ENCODE measurements at places on chromosomes 3 and 15.

- no peak for DNase-seq
Measured at GRCh38 chr3:122097141-122097540, 42.0 kb downstream of the CD86 start.

DNA sequence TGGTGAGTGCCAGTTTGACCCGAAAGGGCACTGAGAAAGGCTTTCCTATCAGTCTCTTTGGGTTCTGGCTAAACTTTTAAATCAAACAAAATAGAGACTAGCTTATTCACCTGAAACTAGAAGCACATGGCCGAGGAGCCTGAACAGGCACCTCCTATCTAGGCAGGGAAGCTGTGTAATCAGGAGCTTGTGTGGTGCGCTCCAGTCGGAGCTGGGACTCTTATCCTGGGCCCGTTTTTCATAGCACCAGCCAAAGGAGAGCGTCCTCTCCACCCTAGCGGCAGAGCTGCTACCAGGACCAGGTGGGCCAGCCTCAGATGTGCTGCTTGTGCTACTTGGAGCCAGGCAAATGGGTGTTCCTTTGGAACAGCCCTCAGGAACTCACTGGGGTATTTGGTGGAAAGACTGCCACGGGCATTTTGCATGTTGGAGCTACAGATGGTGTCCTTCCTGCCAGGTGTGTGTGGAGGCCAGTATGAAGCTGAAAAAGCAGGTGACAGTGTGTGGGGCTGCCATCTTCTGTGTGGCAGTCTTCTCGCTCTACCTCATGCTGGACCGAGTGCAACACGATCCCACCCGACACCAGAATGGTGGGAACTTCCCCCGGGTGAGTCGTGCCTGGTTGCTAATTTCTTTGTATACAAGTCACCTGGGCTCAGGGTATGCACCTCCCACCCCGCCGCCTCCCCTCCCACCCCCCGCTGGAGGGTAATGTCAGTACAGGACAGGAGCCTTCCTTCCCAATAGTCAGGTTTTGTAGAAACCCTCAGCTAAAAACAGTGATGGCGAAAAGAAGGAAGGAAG lies 833 bp downstream of the MAN2A2 start:
- no peak for DNase-seq

DNA sequence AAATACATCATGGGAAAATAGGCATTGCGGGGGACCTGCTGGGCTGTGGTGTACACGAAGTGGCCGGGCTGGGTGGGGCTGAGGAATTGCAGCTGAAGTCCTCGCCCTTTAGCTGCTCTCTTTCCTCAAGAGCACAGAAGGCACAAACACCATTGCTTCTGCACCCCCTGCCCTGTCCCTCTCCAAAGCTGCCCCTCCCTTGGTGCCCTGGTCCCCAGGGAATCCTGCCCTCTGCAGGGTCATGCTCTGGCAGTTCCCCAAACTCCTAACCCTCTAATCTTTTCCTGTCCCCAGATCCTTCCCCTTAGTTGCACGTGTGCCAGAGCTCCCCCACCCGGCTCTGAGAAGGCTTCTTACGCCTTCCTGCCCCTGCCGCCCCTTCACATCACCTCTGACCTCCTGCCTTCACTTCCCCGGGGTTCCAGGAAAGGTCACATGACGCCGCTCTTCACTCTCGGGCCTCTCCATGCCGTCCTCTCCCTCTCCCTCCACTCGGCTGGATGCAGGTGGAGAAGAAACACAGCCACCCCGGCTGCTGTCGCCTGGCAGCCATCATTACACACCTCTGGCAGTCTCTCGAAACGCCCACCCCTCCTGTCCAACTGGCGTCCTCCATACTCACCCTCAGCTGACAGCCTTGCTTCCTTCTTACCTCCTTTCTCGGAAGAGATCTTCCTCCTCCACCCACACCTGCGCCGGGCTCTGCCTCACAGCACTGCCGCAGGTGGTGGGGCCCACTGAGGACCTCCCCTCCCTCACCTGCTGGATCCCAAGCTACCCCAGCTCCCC lies 6.9 kb upstream of the PCSK6 start:
- DNase-seq, result no peak

GRCh38 chr3:99794485-99794884 lies 23.2 kb upstream of the CMSS1 start:
- DNase-seq, result no peak

DNA sequence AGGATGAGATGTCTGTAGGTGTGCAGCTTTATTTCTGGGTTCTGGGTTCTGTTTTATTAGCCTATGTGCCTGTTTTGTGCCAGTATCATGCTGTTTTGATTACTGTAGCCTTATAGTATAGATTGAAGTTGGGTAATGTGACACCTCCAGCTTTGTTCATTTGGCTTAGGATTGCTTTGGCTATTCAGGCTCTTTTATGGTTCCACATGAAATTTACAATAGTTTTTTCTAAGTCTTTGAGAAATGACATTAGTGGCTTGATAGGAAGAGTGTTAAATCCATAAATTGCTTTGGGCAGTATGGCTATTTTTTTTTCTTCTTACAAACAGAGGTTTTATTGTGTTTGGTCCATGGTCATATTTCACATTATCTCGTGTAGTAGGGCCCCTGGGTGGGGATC lies 285.8 kb upstream of the GADL1 start:
- DNase-seq, result no peak

GRCh38 chr3:13349823-13350222 lies 70.3 kb downstream of the NUP210 start:
- DNase-seq, result no peak

GRCh38 chr3:193742628-193743027 lies 149.6 kb downstream of the OPA1 start:
- DNase-seq, result no peak

GRCh38 chr15:52005748-52006701 lies 13.0 kb upstream of the MAPK6 start:
- no peak for DNase-seq

- no peak for DNase-seq
Measured at GRCh38 chr3:35643495-35643894, 4.2 kb downstream of the ARPP21 start.

DNA sequence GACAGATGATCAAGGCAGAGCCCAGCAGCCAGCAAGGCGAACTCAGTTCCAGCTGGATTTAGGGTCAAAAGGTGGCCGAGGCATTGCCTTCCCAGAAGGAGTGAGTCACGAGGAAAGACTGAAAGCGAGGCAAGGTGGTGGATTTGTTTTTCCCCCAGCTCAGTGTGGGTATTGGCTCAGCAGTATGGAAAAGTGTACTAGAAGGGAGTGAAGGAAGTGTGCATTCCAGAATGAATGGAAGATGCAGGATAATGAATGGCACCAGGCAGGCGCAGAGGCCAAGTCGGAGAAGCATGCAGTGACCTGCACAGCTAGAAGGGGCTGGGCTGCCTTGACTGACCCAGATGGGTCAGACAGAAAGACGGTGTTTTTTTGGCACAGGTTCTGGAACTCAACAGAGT lies 46.3 kb downstream of the FOXP1 start:
- no peak for DNase-seq

DNA sequence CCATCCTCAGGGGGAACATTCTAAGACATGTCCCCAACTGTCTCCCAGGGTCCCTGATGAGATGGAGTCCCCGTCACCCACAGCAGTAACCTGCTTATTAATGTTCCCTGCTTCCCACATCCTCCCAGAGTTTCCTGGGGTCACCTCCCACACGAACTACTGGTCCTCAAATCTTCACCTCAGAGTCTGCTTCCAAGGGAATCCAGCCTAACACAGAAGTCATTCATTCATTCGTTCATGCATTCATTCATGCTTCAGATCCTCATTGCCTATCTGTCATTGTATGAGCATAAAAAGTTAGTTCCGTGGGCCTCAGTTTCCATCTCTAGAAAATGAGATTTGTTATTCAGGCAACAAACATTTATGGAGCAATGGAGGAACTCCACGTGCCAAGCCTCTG lies 516.2 kb downstream of the SHQ1 start:
- no peak for DNase-seq

GRCh38 chr3:119225121-119225520 lies 15.6 kb downstream of the B4GALT4 start:
- no peak for DNase-seq

DNA sequence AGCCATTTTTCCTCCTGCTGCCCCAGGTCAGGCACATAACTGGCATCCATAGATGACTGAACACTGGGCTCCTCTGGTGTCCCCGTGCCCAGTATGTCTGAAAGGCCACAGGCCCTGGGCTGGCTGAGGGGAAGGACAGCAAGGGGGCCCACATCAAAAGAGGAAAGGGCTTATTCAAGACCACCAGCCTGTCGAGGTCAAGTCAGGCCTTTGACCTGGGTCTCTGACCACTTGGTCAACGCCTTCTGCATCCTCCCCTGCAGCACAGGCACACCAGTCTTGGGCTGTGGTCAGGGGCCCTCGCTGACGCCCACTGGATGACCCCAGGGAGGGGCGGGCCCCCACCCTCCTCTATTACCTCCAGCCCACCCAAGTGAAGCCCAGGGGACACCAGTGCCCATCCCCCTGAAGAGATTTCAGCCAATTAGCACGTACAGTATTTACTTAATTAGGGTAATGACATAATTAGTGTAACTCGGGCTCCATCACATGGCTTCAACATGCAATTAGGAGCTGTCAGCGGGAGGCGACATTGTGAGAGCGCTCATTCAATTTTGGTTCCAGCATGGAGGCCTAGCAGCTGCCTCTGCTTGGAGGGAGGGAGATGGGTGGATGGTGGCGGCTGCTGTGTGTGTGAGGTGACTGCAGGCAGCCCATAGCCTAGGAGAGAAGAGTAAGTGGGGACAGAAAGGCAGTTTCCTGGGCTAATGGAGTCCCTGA lies 13.5 kb upstream of the DNAH1 start:
- DNase-seq, result no peak

DNA sequence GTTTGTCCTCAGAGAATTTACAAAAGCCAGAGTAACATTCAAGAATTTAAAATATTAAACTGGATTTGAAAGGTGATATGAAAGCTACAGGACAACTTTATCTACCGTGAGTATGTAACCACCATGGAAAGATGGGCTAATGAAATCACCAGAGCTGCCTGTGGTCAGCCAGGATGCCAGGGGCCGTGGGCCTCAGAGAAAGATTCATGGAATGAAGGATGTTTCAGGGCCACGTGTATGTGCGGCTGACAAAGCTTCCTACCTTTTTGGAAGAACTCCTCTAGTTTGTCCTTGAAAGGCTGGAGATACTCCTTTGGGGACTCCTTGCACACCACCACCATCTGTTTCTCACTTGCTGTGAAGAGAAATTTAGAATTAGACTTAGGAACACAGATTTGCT lies 138.9 kb downstream of the GREM1 start:
- DNase-seq, result no peak

DNA sequence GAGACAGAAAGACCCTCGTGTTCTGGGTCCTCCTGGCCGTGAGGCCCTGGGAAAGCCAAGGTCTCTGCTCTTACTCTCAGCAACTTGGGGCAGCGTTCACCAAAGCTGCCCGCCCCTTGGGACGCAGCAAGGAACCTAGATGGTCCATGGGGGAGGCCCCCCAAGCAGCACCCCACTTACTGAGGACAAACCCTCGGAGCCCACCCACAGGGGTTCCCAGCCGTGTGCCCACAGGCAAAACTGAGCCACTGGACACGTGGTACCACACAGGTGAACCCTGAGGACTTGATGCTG lies 166.2 kb upstream of the IQSEC1 start:
- DNase-seq, result no peak

GRCh38 chr3:10459954-10460754 lies 45.2 kb downstream of the ATP2B2 start:
- DNase-seq, result peak; percentile 69

DNA sequence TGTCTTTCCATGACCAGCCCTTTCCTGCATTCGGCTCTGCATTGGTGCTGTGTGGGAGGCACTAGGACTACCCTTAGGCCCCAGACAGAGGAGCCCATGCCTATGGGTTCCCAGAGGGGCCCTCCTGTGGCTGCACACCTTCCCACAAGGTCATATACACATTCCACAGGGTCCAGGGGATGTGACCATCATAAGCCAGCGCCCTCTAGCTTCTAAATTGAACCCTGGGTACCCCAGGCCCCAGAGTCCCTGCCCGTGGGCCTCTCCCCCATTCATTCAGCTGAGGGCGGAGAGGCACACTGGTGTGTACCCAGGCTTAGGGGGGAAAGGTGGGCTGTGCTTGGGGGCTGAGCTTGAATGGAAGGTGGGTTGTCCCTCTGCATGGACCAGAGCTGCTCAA lies 10.2 kb upstream of the SLC6A6 start:
- DNase-seq, result no peak

DNA sequence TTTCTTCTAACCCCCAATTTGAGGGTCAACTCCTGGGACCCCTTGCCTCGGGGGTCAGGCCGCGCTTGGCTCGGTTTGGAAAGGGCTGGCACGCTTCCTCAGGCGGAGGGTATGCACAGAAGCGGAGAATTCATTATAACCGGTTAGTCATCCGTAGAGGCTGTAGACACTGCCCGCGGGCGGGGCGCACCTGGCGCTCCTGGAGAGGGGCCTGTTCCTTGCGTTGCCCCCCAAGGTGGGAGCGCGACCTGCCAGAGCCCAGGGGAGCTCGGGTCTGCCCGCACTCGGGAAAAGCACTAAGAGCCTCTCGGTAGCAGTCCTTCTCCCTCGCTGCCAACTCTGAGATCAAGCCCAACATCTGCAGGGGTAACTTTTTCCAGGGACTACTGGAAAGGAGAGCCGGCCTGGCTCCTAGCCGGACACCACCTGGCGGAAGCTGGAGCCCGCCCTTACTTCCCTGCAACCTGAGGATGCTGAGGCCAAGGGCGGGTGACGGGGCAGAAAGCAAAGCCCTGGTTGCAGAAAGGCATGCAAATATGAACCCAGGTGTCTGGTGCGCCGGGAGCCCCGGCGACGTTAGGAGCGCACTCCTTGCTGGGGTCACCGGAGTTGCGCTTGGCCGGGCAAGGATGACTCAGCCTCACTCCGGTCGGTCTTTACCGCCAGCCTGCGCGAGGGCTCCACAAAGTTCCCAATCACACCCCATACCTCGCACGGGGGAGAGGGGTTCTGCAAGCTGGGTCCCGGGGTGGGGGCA lies 1.5 kb upstream of the CACNA2D3 start:
- DNase-seq, result no peak

DNA sequence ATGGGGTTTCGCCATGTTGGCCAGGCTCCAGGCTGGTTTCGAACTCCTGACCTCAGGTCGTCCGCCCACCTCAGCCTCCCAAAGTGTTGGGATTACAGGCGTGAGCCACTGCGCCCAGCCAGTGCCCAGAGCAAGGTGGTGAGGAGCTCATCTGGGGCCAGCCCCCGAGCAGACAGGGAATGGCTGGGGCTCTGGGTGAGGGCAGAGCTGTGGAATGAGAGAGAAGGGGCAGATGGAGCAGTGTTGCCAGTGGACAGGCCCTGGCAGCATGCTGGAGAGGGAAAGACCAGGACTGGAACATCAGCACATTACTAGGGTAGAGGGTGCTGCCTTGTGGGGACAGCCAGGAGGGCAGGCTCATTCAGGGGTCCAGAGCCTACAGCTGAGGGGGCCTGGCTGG lies 37.1 kb upstream of the LIMD1 start:
- DNase-seq, result no peak

- DNase-seq, result no peak
Measured at GRCh38 chr3:30895329-30895728, 868 bp upstream of the GADL1 start.

- DNase-seq, result peak; percentile 65
Measured at GRCh38 chr15:40873694-40874561, at the start of gene RHOV. RHOV (minus strand) TSS chr15:40874234; CDS start chr15:40874139, 95 bp downstream.
